ENCODE measurements at places on chromosomes 4 and X.
A peak's percentile ranks its signal among the peaks of the same experiment; 100 is the strongest.

GRCh38 chr4:114563536-114564315 is 34.9 kb upstream of the UGT8 start:
- DNase-seq: peak; percentile 94

DNA sequence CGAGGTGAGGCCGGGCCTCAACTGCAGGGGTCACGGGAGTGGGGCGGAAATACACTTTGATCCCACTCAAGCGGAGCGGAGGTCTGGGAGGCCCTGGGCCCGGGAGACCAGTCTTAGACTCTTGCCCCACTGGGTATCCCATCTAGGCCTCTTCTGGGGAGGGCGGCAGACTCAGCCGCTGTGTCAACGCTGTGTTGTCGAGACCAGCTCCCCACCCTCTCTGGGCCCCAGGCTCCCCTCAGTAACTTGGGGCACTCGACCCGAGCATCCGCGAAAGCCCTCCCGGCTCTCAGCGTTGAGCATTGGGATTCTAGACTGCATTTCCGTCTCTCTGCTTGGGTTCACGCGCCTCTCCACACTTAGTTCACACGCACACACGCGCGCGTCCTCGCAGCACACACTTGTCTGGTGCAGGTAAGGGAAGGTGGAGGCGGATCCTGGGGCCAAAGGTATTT is 1.7 kb downstream of the NKX3-2 start:
- DNase-seq: no peak

DNA sequence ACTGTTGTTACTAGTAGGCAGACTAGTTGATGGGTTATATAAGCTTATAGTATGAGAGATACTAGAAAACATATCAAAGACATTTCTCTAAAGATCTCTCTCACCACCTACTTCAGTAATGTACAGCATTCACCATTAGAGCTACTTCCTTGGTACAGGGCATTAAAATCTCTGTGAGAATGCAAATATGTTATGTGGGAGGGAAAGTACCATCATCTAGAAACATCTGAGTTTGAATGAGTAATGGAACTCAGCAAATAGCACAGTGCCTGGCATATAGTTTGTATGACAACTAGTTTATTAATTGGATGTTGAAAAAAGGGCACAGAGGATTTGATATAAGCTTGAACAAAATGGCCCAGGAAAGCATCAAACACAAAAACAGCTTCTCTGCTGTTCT is 211.1 kb downstream of the GLUD2 start:
- DNase-seq: no peak

DNA sequence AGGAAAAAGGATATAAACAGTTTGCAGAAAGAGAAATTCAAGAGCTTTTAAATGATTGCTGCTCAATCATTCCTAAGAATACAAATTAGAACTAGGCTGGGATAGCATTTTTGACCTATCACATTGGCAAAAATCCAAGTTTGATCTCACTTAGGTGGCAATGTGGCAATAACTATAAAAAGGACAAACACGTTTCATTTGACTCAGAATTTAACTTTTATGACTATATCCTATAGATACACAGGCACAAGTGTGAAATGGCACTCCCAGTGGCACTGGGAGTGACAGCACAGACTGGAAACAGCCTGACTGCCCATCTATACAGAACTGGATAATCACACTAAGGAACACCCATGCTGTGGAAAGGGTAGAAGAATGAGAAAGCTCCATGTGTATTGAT is 11.1 kb downstream of the CENPU start:
- no peak for DNase-seq

DNA sequence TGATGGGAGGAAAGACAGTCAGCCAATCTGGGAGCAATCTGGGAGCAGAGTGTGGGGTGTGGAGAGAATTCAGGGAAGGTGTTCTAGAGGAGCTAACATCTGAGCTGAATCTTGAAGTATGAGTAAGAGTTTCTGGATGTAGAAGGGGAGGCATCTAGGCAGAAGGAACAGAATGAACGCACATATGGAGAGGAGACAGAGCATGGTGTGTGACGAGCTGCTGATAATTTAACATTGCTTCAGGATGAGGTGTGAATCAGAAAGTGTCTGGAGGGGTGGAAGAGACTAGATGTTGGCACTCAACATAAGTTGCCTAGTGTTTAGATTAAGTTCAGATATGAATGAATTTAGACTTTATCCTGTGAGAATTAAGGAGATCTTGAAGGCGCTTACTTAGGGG is 58.9 kb downstream of the CPE start:
- no peak for DNase-seq

- DNase-seq: no peak
Observed at GRCh38 chr4:81538716-81539427, 67.2 kb upstream of the RASGEF1B start.

DNA sequence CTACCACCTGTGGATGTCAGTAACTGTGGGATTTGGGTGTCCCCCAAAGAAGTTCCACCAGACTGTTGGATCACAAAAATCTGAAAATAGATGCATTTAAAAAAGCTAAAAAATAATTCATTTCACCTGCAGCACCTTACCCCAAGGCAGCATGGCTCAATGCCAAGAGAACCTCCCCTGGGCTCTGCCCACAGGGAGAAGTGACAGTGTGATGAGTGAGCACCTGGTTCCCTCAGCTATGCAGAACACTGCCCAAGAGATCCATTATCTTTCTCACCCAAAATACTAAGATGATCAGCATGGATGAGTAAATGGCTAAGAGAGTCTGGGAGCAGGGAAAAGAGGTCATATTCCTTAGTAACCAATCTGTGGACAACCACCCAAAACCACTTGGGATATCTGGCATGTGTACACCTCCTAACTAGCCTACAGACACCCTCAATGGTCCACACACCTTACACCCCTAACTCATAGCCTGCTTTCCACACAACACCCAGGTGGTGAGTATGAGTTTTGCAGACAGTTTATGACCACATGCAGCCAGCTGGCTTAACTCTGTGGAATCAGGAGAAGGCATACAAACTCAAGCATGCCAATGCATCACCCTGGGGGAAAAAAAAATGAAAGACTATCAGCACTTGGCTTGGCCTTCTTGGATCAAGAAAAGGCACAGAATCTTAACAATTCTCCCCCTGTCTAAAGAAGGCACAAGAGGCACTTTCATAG is 416.5 kb upstream of the SMIM31 start:
- peak; percentile 5 for DNase-seq

GRCh38 chrX:4182408-4182806 is 469.0 kb upstream of the PRKX start:
- no peak for DNase-seq

DNA sequence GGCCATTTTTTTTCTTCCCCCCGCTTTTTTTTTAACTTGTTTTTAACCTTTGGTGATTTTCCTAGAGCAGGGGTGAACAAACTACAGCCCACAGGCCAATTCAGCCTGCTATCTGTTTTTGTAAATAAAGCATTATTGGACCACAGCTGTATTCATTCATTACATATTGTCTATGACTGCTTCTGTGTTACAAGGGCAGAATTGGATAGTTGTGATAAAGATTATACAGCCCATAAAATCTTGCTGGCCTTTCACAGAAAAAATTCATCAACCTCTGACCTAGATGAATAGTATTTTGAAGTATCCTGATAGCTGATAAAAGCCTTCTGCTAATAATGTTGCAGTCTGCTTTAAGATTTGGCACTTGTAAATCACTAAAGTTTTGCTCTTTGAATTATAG is 63.4 kb downstream of the SMAD1 start:
- DNase-seq: no peak

- no peak for DNase-seq
Observed at GRCh38 chr4:48546336-48546735, 56.3 kb downstream of the ZAR1 start.

DNA sequence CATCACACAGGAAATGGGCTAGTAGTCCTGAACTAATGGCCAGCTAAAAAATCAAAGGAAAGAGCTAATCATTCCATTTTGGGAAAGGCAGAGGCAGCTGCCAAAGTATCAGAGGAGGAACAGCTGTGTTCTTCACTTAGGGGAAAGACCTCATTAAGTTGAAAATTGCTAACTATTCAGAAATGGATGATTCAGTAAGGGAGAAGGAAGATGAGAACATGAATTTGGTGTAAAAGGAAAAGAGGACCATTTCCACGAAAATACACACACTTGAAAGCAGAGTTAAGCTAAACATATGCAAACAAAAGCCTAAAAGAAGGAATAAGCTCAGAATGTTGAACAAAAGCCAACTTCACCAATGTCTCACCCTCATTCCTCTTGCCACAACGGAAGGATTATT is 90.4 kb downstream of the PCDH19 start:
- no peak for DNase-seq

DNA sequence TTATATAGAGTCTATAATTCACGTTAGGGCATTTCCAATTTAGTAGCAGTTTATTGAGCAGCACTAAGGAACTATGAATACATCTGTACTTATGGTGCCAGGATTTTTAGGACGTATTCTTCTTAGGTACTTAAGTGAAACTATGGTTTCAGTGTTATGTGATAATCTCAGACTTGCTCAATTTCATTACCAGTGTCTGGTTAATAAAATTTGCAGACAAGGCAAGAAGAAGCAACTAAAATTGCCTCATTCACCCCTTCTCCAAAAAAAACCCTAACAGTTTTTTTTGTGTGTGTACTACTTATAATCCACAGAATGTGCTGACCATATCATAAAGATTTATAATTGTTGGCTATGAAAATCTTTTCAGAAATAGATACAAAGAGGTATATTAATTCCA is 6.0 kb upstream of the CXCL10 start:
- DNase-seq: no peak

DNA sequence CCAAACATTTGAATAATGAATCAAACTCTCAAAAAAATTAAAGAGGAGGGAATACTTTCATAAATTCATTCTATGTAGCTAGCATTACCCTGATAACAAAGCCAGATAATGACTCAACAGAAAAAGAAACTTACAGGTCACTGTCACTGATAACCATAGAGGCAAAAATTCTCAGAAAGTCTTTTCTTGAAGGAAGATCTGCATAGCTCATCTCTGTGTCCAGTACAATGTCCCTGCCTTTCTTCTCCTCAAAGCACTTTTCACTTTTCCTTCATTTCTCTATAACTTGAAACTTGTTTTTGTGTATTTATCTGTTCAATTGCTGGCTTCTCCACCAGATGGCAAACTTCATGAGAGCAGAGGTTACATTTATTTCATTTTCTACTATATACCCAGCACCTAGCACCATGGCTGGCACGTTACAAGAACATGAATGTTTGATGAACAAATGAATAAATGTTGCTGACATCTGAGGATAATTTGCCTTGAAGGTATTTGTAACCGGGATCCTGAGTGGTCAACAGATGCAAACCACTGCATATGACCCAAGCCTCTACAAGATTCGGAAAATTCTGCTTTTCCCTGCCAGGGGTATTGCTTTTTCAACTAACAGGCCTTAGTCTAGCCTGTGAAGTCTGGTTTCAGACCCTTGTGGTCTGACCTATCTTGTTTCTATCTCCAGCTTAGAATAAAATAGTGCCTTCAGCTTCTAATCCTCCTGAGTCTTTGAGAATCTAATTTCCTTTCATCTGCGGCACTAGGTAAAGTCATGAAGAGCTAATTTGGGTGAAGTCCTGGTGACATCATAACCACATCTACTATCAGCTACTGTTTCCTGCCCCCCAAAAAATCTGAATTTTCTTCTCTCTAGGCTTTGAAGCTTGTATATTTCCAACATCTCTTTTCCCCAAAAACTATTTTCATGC is 52.5 kb upstream of the ANTXR2 start:
- peak; percentile 22 for DNase-seq

DNA sequence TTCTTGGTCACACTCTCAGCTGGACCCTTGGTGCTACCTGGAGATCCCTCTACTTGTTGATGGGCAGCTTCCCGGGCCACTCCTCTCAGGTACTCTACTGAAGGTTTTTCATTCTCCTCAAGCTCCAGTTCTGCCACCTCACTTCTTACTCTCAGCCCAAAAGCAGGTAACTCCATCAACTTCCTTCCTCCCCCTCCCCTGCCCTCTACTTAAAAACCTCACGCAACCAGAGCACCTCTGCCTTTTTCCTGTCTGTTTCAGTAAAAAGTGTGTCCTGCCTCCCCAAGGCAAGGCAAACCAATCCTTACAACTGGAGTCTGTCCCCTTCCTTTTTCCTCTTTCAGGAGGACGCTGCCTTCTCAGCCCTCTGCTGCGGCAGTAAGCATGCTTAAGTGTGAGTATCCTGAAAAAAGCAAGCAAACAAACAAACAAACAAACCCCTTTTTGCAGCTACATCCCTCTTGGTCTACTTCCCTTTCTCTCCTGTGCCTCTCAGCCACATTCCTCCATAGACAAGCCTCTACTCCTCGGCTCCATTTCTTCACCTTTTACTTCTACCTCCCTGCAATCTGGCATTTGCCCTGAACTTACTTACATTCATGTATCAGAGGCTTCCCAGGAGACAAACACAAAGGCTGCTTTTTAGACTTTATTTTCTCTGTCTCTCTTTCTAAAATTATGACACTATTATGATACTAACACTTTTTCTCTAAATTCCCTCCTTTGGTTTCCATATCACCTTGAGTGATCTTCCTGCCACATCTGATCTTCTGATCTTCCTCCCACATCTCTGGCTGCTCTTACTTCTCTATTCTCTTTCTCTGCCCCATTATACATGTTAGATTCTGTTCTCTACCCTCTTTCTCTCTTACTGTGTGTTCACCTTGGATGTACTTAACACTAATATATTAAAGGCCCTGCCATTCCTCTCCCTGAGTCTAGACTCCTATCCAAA is 5.4 kb downstream of the ALPK1 start:
- no peak for DNase-seq

DNA sequence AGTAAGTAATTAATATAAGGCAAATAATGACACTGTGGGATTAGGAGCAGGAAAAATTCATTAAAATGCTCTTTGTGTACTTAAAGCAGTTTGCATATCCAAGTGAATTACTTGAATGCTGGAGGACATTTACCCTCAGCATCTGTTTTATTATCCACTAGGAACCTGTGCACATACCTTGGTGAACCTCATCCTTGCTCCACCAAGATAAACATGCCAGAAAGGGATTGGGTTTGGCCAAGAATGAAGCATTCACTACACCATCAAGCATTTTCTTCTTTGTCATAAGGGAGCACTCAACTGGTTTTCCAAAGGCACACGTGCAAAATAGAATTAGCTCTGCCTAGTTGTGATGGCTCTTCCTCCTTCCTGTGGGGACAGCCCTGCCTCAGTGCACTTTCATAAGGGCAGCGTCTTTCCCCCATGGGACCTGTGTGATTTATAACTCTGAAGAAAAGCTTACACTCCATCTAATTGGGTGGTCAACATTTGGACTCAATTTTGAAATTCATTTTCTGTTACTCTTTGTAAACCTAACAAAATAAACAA is 291.7 kb downstream of the USP46 start:
- no peak for DNase-seq

- DNase-seq: no peak
Observed at GRCh38 chrX:25737540-25737939, 400.6 kb upstream of the MAGEB18 start.

GRCh38 chrX:63434665-63435064 is 83.5 kb upstream of the SPIN4 start:
- peak; percentile 81 for DNase-seq

- no peak for DNase-seq
Observed at GRCh38 chr4:120622601-120623000, 299.9 kb downstream of the PRDM5 start.

DNA sequence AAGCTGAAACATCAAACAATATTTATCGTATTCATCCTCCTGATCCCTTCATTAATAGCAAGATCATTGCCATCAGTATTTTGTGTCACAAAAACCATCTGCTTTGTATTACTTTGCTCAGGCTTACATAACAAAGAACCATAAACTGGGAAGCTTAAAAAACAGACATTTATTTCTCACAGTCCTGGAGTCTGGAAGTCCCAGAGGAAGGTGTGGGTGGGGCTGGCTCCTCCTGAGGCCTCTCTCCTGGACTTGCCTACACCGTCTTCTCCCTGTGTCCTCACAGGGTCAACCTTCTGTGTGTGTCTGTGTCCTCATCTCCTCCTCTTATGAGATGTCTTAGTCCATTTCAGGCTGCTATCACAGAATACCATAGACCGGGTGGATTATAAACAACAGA is 61.3 kb upstream of the MXRA5 start:
- no peak for DNase-seq
